ENCODE measurements at places on chromosomes 2 and 18. TPM values are rescaled to one million over a fixed set of nuclear protein-coding genes. Genes with fewer than 3 reads are reported as not detected.
A peak's percentile ranks its signal among the peaks of the same experiment; 100 is the strongest.

- H3K27ac ChIP-seq, result no peak overlapping the region
- no peaks in the 10 kb centered on the region for H3K4me1 ChIP-seq
- DNase-seq, result no peak
- no peak overlapping the region for H3K4me3 ChIP-seq
- H3K27me3 ChIP-seq, result no peaks in the 10 kb centered on the region
- no peaks in the 10 kb centered on the region for H3K36me3 ChIP-seq
Measured at GRCh38 chr2:142980246-142981068, 103.0 kb downstream of the KYNU start.

DNA sequence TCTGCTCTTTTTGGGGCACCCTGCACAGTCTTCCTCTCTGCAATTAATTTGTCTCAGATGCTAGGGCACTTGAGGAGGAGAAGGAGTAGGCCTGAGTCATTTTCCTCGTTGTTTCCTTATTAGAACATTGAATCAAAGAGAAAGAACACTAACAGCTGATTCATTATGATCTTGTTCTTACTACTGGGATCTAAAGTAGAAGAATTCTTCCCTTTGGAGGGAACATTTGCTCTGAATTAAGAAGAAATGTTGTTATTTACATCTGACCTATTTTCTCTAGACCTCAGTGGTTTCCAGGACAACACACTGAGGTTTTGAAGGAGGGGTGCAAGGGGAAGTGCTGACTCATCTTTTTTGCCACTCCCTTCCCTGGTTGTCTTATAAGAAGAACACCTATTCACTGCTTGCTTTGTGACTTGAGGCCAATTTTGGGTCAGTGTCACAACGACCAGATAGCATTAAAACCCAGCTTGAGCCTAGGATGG is 24.3 kb upstream of the STAT1 start:
- peaks cover 43% of the 10 kb centered on the region for H3K36me3 ChIP-seq
- no peak overlapping the region for H3K4me3 ChIP-seq
- DNase-seq, result peak; percentile 71
- peak overlapping the region; percentile 62 for H3K27ac ChIP-seq
- peaks cover 27% of the 10 kb centered on the region for H3K4me1 ChIP-seq
- H3K27me3 ChIP-seq, result no peaks in the 10 kb centered on the region

- peak overlapping the region; percentile 43 for H3K27ac ChIP-seq
- DNase-seq, result peak; percentile 36
- peak overlapping the region; percentile 81 for H3K4me3 ChIP-seq
Measured at GRCh38 chr2:236536727-236537398, 32.8 kb upstream of the ACKR3 start.

- no peaks in the 10 kb centered on the region for H3K36me3 ChIP-seq
- no peaks in the 10 kb centered on the region for H3K4me1 ChIP-seq
- no peak overlapping the region for H3K4me3 ChIP-seq
- no peak for DNase-seq
- no peak overlapping the region for H3K27ac ChIP-seq
Measured at GRCh38 chr2:21422724-21423522, 299.2 kb downstream of the TDRD15 start.

Gene HOXD8
- not detected for polyA plus RNA-seq

GRCh38 chr18:71887509-71887908 is 656.6 kb downstream of the CBLN2 start:
- no peaks in the 10 kb centered on the region for H3K27me3 ChIP-seq
- H3K4me3 ChIP-seq, result no peak overlapping the region
- H3K36me3 ChIP-seq, result no peaks in the 10 kb centered on the region
- no peak for DNase-seq
- H3K27ac ChIP-seq, result no peak overlapping the region

Gene SPAG16
- polyA plus RNA-seq, result 15.3 TPM

Gene GATA6
- polyA plus RNA-seq, result 0.32 TPM

DNA sequence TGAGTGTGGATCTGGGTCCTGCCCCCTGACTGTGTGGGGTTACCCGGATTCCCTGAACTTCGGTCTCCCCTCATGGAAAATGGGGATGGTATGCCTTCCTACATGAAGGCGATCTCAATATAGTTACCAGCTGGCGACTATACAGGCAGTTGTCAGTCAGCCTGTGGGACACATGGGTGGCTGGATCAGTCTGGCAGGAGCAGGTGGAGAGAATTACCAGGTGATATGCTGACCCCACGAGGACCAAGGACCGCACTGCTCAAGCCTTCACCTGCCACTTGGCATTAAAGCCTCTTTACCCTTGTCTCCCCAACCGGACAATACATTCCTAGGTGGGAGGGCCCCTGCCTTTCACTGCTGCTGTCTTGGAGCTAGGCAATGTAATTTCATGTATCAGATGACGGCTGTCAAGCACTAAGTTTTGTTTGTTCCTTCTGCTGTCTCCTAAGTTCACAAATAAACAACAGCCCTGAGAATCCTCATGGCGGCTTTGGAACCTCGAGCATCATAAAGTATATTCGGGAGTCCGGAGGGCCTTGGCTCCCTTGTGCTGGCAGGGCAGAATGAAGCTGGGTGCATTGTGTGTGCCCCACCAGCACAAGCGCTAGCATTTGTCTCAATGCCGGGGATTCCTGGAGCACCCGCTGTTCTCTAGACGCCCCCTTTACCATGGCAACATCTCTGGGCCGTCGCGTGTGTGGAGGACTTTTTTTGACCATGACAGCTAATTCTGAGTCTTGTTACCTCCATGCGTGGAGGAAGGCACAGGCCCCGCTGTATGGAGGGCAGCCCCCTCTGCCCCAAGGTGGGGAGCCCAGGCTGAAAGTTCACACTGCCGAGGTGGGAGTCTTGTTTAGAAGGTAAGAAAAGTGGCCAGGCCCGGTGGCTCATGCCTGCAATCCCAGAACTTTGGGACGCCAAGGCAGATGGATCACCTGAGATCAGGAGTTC is 48.6 kb downstream of the PDCL3 start:
- no peaks in the 10 kb centered on the region for H3K36me3 ChIP-seq
- DNase-seq, result no peak
- H3K4me3 ChIP-seq, result no peak overlapping the region
- H3K27ac ChIP-seq, result no peak overlapping the region
- peaks cover 4% of the 10 kb centered on the region for H3K4me1 ChIP-seq

GRCh38 chr2:177763531-177764265 is 308.9 kb downstream of the PDE11A start:
- no peaks in the 10 kb centered on the region for H3K27me3 ChIP-seq
- no peak overlapping the region for H3K27ac ChIP-seq
- no peaks in the 10 kb centered on the region for H3K36me3 ChIP-seq
